ENCODE measurements at places on chromosomes 7 and 10. TPM values are rescaled to one million over a fixed set of nuclear protein-coding genes. Genes with fewer than 3 reads are reported as not detected.

DNA sequence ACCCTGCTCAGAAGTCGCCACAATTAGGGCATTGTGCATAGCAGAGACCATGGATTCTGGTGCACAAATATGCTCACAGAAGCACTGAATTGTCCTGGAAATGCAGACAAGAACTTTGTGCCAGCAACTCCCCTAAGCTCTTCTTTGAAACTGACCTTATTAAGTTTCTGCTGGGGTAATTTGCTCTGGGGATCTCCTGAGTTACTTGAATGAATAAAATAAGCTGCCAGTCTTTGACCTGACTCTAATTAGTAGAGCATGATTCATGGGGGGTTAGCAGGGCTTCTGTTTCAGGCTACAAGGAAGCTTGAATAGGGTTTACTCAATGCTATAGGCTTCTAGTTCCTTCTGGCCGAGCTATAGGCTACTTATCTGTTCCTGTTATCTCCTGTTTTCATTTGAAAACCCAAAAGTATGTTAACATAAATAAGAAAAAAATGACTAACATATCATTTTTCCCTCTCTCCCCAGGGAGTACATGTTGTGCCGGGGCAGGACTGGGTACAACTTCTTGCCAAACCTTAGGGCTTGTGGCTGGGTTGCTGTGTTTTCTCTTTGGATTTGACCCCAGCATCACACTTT is 169.0 kb upstream of the TMEM229A start:
- no peak for DNase-seq

ODAD2 gene
- 0.01 TPM for polyA plus RNA-seq

GRCh38 chr7:14682910-14683465 is 219.6 kb downstream of the DGKB start:
- no peak for DNase-seq

MSMB gene
- polyA plus RNA-seq = not detected

SLC26A4 gene
- polyA plus RNA-seq = 0.26 TPM

HOXA7 gene
- 3.8 TPM for polyA plus RNA-seq

- no peak for DNase-seq
These were observed 141.5 kb upstream of the NPVF start for GRCh38 chr7:25369786-25370185.

GRCh38 chr10:32084185-32084851 is 28.1 kb upstream of the KIF5B start:
- no peak for DNase-seq

- no peak for DNase-seq
These were observed 36.8 kb upstream of the ARMS2 start for GRCh38 chr10:122417667-122418066.

RPEL1 gene
- polyA plus RNA-seq = 0.04 TPM

CDC14C gene
- not detected for polyA plus RNA-seq

DNA sequence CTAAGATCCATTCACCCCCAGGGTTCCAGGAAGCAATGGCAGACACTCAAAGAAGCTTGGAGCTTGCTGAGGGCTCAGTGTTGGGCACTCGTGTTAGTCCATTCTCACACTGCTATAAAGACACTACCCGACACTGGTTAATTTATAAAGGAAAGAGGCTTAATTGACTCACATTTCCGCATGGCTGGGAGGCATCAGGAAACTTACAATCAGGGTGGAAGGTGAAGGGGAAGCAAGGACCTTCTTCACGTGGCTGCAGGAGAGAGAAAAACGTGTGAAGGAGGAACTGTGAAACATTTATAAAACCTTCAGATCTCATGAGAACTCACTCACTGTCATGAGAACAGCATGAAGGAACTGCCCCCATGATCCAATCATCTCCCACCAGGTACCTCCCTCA is 44.7 kb upstream of the SMNDC1 start:
- DNase-seq = no peak

- DNase-seq = no peak
These were observed 187.6 kb upstream of the ITGB1 start for GRCh38 chr10:33145451-33146188.

- no peak for DNase-seq
These were observed 74.2 kb downstream of the NXPH1 start for GRCh38 chr7:8507566-8507965.

SFTPA1 gene
- not detected for polyA plus RNA-seq

ANK3 gene
- 9.1 TPM for polyA plus RNA-seq

PDE6C gene
- not detected for polyA plus RNA-seq

DNA sequence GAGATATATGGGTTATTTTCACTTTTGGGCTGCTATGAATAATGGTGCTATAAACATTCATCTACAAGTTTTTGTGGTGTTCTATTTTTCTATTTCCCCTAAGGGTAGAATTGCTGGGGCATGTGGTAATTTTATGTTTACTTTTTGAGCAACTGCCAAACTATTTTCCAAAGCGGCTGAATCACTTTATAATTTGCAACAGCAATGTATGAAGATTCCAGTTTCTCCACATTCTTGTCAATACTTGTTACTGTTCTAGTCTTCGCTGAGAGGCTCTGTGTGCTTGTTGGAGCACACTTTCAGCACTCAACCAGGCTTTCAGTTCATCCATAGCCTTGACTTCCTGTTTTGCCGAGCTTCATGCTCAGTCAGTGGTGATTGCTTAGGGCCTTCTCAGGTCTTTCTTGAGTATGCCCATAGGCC is 39.0 kb downstream of the ADK start:
- no peak for DNase-seq

DNA sequence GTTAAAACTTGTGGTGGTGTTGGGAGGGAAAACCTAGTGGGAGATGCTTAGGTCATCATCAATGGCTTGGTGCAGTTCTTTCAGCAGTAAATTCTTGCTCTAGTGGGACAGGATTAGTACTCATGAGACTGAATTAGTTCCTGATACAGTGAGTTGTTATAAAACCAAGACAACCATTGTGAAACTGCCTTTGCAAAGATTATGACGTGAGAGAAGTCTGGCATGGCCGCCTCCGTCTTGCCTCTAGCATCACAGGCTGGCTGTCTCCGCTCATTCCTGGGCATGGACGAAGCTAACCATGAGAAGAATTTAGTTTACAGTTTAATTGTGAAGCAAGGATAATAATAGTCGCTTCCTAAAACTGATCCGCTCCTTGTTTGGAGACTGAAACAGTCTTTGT is 186.4 kb downstream of the KIF20B start:
- DNase-seq = no peak

- DNase-seq = no peak
These were observed 23.0 kb downstream of the SMKR1 start for GRCh38 chr7:129525225-129525862.

DNA sequence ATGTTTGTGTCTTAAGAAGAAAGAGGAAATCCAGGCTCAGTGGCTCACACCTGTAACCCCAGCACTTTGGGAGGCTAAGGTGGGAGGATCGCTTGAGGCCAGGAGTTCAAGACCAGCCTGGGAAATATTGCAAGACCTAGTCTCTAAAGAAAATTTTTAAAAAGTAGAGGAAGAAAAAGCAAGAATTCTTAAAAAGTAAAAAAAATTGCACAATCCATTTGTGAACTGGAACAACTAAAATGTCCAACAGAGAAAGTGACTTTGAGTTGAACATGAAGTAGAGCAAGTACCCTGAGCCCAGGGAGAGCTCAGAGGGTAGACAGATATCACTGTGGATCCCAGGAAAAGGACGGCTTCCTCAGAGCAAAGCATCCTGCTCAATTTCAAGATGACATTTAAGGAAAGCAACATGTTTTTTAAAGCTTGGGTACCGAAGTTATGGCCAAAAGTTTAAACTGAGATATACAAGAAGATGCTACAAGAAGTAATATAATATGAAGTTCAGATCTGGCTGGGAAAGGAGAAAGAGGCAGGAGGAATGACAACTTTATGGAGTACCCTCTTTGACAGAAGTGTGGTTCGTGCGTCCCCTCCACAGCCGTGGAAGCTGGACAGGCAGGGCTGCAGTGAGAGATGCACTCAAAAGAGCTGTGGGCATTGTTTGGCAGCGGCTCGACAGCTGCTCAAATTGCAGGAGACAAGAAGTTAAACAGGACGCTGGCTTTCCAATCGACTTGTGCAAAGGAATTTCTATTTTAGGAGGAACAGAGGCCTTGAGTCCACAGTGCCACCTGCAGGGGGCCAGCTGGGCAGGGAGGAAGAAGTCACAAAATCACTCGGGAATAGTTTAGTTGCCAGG is 201.3 kb downstream of the JCAD start:
- peak; percentile 32 for DNase-seq

GRCh38 chr10:44742248-44742647 is 168.9 kb upstream of the TMEM72 start:
- no peak for DNase-seq

DNA sequence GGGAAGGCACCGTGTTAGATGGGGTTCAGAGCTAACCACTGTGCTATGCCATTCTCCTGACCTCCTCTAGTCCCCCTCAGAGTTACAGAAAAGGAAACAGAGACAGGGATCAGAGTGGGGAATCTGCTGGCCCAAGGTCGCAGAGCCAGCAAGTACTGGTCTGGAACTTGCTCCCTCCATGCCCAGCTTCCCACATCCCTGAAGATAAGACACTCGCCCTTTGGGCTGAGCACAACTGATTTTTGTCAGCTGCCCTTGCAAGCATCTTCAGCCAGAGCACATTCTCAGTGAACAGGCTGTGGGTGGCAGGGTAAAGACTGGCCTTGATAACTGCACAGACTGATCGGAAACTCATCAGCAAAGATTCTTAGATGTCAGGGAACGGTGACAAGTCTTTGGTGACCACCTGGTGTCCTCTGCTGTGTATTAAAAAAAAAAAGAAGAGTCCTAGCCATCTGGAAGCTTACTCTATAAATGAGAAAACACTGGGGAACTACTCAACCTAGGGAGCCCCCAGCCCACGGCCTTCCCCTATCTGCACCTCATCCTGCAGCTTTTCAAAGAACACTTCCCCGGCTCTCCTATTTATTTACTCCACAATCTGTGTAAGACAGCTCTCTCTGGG is 1.3 kb upstream of the SORBS1 start:
- no peak for DNase-seq

DNA sequence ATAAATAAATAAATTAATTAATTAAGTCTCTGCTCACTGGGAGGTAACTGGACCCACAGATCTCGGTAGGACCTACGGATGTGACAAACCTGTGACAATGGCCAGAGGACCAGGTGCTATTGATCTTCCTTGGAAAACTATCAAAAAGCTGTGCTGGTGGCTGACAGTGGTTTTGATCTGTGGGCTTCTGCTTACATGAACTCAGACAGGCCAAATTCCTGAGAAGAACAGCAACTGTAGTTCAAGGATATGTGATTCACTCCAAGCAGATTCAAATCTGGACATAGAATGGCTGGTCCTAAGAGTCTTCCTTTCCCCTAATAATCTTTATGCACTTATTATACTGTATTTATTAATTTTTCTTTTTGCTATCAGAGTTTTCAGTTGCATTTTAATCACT is 80.0 kb downstream of the ATXN7L1 start:
- no peak for DNase-seq

- no peak for DNase-seq
These were observed at the start of gene CDCA7L for GRCh38 chr7:21945454-21946221. CDCA7L (minus strand) TSS chr7:21945899; CDS start chr7:21945804, 95 bp downstream.

GRCh38 chr10:42149027-42149700 is 489.2 kb downstream of the ZNF33B start:
- no peak for DNase-seq

DNA sequence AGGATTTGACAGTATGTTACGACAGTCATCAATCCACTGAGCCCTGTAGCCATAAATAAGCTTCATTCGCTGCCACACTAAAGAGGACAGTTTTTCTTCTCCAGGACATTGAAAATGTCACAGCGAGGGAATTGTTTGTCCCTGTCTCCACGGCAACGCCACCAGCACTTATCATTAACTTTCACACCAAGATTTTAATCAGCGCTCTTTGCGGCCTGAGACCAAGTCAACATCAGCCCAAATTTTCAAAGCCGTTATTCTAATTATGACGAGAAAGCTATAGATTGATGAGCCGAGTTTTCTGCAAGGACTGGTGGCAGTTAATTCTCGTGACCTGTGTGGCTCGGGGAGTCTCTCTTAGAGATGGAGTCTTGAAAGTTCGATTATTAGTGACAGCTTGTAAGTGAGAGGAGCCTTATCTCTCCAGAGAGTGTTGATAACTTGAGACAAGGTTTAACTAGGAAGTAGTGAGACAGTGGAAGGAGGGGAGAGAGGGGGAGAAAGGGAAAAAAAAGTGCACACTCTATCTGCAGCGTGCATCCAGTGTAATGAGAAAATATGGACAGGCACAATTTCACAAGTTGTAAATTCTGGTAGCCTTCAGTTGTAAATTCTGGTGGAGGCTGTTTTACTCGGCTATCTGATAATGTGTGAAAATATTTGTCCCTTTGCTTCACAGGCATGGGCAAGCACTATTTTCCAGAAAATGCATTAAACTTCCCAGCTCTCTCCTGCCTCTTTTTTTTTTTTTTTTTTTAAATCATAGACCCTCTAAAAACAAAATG is 473.3 kb downstream of the LRMDA start:
- DNase-seq = no peak

- DNase-seq = no peak
These were observed 1003.9 kb downstream of the SORCS3 start for GRCh38 chr10:105644978-105645377.

GRCh38 chr10:78320506-78320905 is 286.8 kb downstream of the RPS24 start:
- DNase-seq = no peak

ORC5 gene
- 13.5 TPM for polyA plus RNA-seq

GRCh38 chr10:7942316-7942715 is 112.2 kb upstream of the GATA3 start:
- DNase-seq = no peak

DNA sequence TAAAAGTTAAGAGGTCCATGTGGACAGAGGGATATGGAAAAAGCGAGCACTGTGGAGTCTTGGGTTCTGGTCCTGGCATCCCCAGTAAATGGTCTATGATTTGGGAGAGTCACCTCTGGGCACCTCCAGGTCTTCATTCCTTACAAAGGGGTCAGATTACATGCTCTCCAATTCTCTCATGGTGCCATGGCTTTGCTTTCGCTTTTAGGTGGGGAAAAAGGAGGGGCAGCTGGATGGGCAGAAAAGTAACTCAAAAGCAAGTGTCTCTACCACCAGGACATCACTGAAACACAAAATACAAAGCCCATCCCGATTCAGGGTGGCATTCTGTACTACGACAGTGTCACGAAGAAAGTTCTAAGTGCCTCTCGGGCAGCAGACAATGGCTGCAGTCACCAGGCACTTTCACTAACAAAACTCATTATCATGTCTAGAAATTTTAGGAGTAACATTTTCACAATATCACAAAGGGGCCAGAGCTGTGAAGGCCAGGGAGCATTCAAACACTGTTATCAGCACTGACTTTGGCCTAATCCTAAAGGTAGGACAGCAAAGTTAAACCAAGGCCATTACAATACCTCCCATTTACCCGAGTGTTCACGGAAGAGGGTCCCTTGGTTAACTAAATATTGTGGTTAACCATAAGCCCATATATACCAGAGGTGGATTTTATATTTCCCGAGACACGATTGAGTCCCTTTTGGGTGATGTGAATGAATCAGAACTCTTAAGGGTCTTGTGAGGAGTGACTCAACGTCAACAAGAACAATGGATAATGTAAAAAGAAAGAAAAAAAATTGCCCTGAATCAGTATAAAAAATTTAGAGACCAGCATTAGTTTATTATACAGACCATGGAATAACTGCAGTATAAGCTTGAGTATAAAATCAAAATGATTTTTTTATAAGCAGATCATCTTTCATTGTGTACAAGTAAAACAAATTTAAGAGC is 2.5 kb downstream of the PSAP start:
- DNase-seq = no peak

HOXA13 gene
- not detected for polyA plus RNA-seq

ZNF853 gene
- polyA plus RNA-seq = 0.03 TPM

TMUB1 gene
- polyA plus RNA-seq = 22.3 TPM

HABP2 gene
- polyA plus RNA-seq = not detected

Measured in keratinocyte (primary cell).